ENCODE measurements at places on chromosomes 12 and 14. TPM values are rescaled to one million over a fixed set of nuclear protein-coding genes. Genes with fewer than 3 reads are reported as not detected.

DNA sequence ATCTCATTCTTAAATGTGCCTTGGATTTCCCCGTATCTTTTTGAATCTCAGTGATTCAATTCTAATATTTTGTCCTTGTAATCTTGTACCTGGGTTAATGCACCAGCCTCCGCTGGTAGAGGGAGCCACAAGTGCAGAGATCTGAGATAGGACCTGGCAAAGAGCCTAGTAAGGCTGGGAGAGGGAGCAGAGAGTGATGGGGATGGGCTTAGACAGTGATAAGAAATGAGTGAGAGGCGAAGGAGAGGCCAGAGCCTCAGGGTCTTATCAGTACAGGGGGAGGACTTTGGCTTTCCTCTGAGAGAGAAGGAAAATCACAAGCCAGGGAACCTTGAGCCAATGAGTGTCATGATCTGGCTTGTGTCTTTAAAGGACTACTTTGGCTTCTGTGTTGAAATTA lies 30.5 kb upstream of the LMNTD1 start:
- DNase-seq = peak; percentile 61

DNA sequence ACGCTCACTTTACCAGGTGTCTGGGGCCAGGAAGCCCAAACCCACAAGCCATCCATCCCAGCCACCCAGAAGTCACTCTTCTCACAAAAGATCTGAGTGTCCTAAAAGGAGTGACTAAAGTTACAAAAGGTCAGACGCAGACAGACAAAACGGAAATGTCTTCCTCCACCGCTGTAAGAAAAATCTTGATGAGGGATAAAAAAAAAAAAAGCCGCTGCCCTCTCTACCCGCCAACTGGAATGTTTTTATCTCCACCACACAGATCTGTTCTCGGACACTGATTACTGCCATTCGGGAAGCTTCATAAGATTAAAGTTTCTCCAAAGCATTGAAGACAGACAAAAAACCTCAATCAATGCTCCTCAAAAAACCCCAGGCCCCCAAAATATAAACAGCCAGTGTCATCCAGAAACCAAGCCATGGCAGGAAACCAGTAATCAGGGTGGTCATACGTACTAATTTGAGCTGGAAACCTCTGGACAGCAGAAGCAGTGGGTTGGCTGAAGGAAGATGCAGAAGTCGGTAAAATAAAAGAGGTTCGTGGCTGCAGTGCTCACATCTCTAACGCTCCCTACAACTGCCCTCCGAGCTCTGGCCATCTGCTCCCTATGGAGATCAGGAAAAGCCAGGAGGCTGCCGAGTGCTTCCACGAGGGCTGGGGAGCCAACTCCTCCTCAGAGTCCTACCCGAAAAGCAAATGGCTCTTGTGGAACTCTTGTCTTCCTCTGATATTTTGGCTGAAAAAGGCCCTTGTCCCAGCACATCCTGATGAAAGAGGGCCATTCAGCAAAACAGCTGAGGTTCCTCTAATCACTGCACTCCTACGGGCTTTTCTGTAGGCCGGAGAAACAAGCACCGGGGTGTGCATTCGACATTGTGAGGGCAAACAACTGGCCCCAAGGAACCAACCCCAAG lies 30.3 kb downstream of the SSH1 start:
- no peak for DNase-seq

GRCh38 chr14:23444314-23444713 lies 8.9 kb upstream of the MYH7 start:
- DNase-seq = no peak

- no peak for DNase-seq
Measured at GRCh38 chr12:82638324-82638723, 48.4 kb upstream of the TMTC2 start.

DNA sequence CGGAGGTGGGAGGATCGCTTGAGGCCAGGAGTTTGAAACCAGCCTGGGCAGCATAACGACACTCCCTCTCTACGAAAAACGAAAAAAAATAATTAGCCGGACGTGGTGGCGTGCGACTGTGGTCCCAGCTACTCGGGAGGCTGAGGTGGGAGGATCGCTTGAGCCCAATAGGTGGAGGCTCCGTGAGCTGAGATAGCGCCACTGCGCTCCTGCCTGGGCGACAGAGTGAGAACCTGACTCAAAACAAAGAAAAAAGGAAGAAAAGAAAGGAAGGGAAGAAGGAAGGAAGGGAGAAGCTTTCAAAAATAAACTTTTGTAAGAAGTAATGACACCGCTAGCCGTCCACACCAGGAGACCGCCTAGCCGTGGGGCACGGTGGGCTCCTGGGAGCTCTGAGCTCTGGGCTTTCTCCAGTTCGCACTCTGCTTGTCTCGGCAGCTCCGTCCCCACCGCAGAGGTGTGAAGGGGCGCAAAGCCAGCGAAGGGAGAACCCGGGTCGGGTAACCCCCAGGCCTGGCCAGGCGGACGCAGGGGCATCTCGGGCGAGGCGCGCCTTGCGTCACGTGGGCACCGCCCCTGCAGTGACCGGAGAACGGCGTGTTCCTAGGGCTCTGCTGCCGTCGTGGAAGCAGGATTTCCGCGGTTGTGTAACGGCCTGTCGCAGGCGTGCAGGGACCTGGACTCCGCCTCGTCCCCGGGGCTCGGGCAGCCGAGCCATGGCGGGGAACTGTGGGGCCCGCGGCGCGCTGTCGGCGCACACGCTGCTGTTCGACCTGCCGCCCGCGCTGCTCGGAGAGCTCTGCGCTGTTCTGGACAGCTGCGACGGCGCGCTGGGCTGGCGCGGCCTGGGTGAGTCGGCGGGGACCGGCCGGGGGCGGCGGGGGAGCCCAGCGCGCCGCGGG lies at the start of gene IRAK3:
Gene IRAK3, plus strand, starts transcription at position 631 of the 902 bp plus-strand sequence. Its CDS starts 86 bp downstream, at position 717.
- DNase-seq = no peak

ARHGEF25 gene
- 5.5 TPM for total RNA-seq

GUCY2C gene
- 4.4 TPM for total RNA-seq

All from Caco-2 (cell line).